ENCODE measurements at places on chromosomes 4 and X. TPM values are rescaled to one million over a fixed set of nuclear protein-coding genes. Genes with fewer than 3 reads are reported as not detected.

- peak overlapping the region; percentile 96 for H3K4me3 ChIP-seq
- no peaks in the 10 kb centered on the region for H3K27me3 ChIP-seq
- DNase-seq: no peak
- peaks cover 18% of the 10 kb centered on the region for H3K36me3 ChIP-seq
Measured at GRCh38 chr4:108649863-108650211, 562 bp upstream of the OSTC start.

The MAGEA2B gene
- not detected for total RNA-seq

GRCh38 chrX:2967998-2968909 lies 38.1 kb upstream of the ARSH start:
- no peak overlapping the region for H3K27ac ChIP-seq
- H3K4me3 ChIP-seq: peak overlapping the region; percentile 62
- H3K4me1 ChIP-seq: peaks cover 20% of the 10 kb centered on the region
- peaks cover 15% of the 10 kb centered on the region for H3K27me3 ChIP-seq

DNA sequence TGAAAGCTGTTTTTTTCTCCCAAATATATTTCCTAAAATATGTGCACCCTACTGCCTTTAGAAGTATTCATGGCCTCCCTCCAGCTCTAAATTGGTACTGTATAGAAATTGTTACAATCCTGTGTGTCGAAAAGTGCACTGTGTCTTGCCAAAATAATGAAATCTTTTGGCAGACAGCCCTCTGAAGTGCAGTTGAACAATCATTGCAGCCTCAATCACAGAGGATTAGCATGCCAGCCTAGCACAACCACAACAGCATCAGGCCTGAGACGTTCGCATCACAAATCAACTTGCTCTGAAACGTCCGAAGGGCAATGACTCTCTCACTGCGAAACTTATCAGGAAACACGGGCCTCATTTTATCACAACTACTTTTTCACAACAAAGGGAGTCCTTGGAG lies 99.0 kb downstream of the ANOS1 start:
- DNase-seq: no peak
- no peaks in the 10 kb centered on the region for H3K4me1 ChIP-seq
- H3K36me3 ChIP-seq: no peaks in the 10 kb centered on the region
- no peak overlapping the region for H3K4me3 ChIP-seq

The FAT4 gene
- not detected for total RNA-seq
